ENCODE measurements at places on chromosomes 5 and 9. TPM values are rescaled to one million over a fixed set of nuclear protein-coding genes. Genes with fewer than 3 reads are reported as not detected.

DNA sequence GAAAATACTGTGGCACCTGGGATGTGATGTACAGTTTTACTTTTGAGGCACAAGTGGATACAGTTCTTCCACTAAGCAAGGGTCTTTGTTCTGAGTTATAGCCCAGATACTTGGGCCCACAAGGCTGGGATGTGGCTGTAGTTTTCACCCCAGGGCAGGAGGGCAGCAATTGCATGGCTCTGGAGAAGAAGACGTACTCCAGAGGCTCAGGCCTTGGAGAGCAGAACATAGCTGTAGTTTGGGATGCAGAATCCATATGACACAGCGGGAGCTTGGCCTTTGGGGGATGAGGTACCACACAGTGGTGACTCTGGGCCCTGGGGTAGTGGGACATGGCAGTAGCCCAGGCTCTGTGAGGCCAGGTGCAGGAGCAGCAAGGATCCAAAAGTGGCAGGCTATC lies 110.8 kb upstream of the FSTL4 start:
- DNase-seq = no peak

- no peak for DNase-seq
Observed at GRCh38 chr9:13896922-13897835, 416.8 kb downstream of the NFIB start.

- no peak for DNase-seq
Observed at GRCh38 chr5:134784946-134785620, 26.5 kb downstream of the DDX46 start.

DNA sequence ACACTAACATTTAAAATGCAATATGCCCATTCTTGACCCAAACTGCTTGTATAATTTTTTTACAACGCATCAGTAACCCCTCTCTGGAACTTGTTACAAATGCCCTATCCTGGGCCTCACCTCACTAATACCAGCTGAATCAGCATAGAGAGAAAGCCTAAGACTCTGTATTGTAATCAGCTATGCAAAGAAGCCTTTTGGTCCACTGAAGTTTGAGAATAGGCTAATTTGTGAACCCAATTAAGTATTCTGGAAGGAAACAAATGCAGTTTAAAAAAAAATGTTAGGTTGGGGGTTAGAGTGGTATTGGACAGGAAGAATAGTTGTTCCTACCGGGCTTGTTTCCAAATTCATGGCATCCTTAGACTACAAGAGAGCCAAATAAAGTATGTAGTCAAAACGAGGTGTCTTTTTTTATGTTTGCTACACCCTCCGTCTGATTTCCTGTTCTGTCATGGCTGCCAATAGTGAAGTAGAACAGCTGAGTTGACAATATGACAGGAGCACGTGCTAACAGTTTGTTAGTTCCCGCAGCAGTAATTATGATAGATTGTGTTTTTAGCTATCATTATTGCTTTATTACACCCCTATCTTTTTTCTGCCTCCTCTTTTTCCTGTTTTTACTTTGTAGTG lies 1048.7 kb upstream of the NUDT12 start:
- DNase-seq = no peak

DNA sequence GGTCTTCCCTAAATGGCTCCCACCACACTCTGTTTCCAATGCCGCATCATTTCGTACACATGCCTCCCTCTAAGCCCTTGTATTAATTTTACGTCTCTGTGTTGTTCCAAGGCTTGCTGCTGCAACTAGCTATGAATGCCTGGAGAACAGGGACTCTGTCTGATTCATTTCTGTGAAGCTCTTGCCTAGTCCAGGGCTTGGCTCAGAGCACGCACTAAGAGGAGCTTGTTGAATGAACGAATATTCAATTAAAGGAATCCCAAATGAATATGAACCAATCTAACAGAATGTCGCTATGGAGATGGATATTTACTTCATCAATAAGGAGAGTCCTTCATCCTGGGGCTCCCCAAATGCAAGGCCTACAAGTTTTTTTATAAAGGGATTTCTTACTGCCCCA lies 55.3 kb downstream of the TGFBR1 start:
- no peak for DNase-seq

GRCh38 chr5:57179262-57180200 lies 5.7 kb downstream of the GPBP1 start:
- DNase-seq = no peak

DNA sequence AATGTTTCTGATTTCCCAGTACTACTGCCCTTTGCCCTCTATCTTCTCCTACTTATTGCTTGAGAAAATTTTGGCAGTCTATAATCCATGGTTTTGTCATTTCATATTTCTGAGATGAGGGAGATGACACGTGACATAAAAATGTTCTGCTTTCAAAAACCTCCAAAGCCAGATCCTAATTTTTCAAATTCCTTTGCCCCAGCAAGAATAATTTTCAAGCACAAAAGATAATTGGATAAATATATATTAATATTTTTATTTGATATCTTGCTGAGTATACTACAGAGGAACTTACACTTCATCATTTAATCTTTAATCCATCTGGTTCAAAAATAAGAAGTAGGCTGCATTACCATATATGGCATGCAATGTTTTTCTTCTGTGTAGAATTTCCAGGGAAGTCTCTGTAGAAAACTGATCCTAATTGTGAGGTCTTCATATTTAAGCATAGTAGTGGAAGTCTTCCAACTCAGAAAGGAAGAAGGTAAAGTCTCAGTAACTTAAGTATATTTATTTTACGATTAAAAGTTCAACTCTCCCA lies 1738.8 kb downstream of the EFNA5 start:
- DNase-seq = no peak

PITX1 gene
- total RNA-seq = 50.1 TPM

ZBTB6 gene
- 35.2 TPM for total RNA-seq
